ENCODE measurements at places on chromosomes 16 and 17.

DNA sequence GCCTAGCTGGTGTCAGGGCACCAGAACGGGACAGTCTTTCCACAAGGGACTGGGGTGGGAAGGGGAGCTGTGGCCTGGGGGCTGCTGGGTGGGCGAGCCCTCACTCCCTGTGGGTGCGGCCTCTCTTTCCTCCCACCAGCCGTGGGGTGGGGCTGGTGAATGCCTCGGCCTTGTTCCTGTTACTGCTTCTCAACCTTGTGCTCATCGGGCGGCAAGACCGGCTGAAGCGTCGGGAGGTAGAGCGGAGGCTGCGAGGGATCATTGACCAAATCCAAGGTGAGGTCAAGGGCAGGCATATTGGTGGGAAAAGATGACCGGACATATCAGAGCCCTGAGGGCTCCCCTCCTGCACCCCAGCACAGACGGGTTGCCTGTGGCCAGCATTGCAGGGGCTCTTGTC, 29.2 kb downstream of the CASKIN2 start:
- no peak for DNase-seq

DNA sequence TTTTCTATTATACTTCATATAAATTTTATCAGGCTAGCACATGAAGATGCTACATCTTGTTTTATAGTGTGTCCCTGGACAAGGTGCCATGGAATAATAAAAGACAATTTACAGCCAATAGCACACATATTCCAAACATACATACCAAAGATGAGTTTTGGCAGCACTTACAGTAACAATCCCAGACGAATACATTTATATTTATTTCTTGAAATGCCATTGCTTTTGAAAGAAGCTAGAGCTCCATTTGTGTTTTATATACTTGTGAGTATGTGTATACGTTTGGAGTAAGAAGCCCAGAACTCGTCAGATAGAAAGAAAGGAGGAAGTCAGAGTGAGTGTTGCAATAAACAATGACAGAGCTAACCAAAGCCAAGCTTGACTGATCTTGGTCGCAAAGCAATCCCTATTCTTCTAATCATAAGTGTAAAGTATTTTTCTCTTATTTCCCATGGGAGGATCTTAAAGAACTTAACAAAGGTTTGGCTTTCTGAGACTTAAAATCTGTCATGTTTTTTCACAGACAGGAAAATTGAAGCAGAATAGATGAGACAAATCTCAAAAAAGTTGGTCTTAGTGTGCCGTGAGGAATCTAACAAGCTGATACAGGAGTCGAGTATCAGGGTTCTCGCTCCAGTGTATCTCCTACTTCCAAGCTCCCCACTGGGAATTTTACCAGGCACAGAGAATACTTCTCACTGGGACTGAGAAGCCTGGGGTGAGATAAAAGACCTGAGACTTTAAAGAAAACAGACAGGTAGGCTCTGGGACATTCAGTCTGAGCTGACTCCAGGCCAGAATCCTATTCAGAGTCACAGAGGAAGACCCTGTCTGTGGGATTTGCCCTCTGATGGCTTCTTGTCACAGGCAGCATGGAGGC, 175.4 kb downstream of the AATF start:
- DNase-seq, result no peak

- DNase-seq, result no peak
Measured at GRCh38 chr16:15856901-15857698, at the start of gene MYH11. Gene MYH11 (minus strand): TSS chr16:15857028. CDS start chr16:15838252, 18,776 bp downstream.

GRCh38 chr17:27550974-27551505, 79.9 kb upstream of the LGALS9 start:
- no peak for DNase-seq

DNA sequence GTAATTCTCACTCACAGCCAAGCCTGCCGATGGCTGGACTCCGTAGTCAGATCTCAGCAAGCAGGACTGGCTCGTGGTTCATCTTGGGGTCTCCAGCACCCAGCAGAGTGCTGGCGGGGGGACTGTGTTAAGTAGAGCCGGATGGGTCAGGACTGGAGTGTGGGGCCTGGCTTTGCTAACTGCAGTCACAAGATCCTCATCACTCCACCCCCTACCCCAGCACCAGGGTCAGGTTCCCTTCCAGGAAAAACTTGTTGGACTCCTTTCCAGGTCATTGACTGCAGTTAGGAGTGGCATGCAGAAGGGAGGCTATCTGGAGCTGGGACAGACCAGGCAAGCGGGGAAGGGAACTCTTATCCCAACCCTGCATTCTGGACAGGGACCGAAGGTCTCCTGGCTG, 6.0 kb downstream of the CIITA start:
- DNase-seq, result no peak

GRCh38 chr17:382644-383533, 30.3 kb upstream of the RPH3AL start:
- peak; percentile 66 for DNase-seq

DNA sequence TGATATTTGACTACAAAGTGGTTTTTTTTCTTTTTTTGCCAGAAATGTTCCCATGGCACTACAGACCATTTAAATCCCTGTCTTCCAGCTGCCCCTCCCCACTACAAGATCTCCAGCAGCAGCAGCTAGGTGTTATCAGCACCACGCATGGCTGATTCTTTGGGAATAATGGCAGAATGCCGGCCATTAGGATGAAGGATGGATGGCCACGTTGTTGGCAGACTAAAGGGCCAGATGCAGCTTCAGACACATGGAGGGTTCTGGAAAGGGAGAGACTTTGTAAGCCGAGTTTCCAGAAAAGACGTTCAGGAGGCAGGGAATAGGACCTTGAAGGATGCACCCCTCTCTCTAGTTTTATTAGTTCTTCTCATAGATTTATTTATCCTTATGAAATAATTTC, 10.3 kb upstream of the MED9 start:
- no peak for DNase-seq

DNA sequence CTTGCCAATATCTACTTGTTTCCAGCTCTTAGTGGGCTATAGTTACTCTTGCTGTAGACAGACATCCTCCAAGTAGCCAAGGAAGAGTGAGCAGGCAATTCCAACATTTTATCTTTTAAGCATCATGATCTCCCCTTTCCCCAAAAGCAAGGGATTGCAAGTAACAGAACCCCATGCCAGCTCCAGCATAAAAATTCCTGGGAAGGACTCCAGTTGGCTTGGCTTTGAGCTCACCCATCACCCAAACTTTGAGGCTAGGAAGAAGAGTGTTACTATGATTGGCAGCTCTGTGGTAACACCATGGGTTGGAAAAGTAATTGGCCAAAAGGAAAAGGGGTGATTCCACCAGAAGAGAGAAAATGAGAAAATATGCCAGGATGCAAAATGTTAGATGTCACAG, 1086.4 kb upstream of the RBFOX1 start:
- no peak for DNase-seq

- DNase-seq, result no peak
Measured at GRCh38 chr16:54546521-54546920, 259.9 kb upstream of the IRX3 start.

DNA sequence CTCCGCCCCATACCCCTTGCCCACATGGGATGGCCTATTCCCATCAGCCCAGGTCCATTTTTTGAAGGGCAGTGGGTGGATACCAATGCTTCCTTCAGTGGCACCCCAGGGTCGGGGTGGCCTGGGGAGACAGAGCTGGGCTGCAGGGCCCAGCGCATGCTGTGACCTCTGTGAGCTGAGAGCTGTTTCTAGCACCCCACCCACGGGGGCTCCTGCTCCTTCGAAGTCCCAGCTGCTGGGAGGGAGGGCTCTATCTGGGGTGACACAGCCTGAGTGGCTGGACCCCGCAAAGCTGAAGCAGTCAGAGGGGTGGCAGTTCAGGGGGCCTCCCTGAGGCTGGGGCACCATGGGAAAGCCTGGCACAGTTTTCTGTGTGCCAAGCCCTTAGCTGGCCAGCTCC, 10.7 kb downstream of the PAM16 start:
- DNase-seq, result no peak

DNA sequence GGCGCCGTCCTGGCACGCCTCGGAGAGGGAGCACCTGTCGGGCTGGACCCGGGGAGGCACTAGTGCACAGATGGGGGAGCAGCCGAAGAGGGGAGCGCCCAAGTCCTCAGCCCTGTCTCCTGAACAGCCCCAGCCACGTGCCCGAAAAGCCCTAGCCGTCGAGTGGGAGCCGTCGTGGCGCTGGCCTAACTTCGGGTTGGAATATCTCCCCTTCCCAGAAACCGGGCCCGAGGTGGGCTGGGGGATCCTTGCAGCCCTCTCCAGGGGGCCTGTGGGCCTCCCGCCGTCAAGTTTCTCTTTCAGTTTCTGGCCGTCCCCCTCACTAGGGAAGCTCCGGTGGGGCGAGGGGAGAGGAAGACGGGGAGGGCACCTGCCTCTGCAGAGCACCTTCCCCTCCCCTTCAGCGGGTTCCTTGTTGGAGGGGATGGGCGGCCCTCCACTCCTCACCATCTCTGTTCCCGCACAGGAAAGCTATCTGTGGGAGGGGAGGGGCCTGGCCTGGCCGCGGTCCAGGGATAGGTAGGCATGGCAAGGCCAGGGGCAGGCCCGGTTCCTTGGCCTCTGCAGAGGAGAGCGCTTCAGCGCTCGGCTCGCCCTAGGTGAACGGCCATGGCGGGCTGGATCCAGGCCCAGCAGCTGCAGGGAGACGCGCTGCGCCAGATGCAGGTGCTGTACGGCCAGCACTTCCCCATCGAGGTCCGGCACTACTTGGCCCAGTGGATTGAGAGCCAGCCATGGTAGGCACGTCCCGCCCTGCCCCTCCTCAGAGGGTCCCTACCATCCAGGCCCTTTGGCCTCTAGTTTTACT, 709 bp downstream of the STAT5A start:
- DNase-seq, result no peak
